ENCODE measurements at places on chromosomes 13 and 19.

GRCh38 chr13:96781141-96781540, 213.1 kb downstream of the OXGR1 start:
- no peak for DNase-seq

- DNase-seq, result no peak
These were observed 703 bp upstream of the CILP2 start for GRCh38 chr19:19537075-19538048.

DNA sequence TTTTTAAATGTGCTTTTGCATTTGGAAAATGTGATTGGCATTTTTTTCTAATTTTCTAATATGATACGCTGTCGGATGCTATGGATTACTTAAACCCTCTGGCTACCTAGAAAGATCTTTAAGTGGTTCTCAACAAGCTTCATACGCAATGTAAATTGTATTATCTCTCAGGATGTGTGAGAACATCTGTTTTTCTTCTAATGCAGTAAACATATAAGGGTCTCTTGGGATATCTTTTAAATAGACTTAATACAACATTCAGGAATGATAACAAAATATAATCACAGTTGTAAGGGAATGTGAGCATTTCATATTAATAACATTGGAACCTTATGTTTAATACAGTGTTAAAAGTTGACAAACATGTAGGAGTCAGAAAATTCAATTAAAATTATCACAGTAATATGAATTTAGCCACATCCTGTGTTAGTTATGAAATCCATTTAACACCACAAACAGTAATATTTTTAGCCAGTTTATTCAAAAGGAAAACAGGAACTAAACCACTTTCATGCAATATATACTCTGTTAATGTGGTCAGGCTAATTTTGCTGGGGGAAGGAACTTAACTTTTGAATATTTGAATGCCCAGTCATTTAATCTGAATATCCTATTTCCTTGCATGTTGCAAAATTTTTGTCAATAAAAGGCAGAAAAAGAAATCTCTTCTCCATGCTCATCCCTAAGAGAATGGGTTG, 15.0 kb upstream of the ALOX5AP start:
- no peak for DNase-seq

DNA sequence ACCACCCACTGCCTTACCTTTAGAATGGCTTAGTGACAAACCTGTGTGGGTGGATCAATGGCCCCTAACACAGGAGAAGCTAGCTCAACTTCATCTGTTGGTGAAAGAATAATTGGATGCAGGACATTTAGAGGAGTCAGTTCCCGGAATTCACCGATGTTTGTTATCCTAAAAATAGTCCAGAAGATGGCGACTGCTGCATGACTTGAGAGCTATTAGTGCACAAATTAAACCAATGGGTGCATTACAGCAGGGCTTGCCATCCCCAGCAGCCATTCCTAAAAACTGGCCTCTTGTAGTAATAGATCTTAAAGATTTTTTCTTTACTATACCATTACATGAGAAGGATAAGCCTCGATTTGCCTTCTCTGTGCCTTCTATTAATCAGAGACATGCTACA, 46.8 kb upstream of the ZNF726 start:
- DNase-seq, result no peak

DNA sequence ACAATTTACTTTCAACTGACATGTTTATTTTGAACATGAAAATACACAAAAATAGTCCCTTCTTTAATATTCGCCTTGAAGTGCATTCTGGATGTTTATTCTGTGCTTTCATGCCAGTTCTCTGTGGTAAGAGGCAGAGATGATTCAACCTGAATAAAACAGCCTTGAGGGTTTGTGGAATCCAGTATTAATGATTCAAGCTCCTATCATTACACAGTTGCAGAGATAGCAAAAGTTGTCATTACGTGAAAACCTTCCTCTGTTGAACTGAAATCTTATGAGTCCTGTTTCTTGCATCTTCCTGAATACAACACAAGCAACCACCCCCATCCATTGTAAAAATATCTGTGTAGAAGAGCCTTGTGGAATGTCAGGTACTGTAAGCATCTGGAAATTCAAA, 142.3 kb upstream of the HTR2A start:
- DNase-seq, result no peak

DNA sequence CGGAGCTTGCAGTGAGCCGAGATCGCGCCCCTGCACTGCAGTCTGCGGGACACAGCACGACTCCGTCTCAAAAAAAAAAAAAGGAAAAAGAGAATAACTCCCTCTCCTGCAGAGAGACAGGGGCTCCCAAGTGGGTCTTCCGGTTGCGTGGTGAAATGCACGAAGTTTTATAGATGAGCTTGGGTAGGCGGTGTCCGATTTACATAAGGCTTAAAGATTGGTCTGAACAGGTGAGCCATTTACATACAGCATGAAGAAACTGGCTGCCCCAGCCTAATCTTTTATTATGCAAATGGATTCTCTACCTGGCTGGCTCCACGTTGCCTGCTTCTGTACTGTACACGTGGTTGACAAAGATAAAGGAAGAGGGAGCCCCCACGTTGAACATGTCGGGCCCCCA, 19.5 kb downstream of the ADGRE2 start:
- no peak for DNase-seq

DNA sequence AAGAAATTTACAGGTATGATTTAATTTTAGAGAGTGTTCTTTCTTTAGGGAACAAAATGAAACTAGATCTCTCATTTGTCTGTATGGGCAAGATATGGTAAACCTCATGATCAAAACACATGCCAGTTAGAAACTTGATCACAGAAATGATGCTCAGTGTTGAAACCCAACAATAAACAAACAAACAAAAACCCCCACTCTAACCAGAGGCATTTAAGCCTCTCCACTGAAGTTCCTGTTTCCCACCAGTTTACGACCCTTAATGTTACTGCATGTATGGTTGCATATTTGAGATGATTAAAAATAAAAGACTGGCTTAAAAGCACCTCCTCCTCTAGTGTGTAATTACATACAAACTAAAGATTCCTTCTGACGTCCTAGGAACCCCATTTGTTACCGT, 293.3 kb upstream of the MAB21L1 start:
- no peak for DNase-seq

DNA sequence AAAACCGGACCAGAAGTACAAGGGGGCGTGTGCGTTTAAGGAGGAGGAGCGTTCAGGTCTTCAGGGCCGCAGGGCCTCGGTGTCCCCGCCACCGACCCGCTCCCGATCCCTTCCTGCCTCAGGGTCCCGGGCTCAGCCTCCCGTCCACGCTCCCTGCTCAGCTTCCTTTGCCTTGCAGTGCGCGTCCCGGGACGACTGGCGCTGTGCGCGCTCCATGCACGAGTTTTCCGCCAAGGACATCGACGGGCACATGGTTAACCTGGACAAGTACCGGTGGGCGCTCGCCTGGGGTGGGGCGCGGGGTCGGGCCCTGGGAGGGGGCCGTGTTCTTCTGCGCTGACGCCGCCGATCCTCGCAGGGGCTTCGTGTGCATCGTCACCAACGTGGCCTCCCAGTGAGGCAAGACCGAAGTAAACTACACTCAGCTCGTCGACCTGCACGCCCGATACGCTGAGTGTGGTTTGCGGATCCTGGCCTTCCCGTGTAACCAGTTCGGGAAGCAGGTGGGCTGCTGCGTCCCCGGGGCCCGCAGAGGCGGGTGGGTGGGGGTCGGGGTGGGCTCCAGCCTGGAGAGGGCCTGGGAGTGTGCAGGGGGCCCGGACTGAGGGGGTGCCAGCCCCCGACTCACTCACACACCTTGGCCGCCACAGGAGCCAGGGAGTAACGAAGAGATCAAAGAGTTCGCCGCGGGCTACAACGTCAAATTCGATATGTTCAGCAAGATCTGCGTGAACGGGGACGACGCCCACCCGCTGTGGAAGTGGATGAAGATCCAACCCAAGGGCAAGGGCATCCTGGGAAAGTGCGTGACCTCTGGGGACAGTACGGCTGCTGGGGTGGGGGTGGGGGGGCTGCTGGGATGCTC, 1.4 kb downstream of the GPX4 start:
- peak; percentile 62 for DNase-seq

GRCh38 chr19:34904664-34905527, 21.8 kb upstream of the ZNF30 start:
- no peak for DNase-seq

- no peak for DNase-seq
These were observed 345.3 kb downstream of the MYO16 start for GRCh38 chr13:108974686-108975085.

DNA sequence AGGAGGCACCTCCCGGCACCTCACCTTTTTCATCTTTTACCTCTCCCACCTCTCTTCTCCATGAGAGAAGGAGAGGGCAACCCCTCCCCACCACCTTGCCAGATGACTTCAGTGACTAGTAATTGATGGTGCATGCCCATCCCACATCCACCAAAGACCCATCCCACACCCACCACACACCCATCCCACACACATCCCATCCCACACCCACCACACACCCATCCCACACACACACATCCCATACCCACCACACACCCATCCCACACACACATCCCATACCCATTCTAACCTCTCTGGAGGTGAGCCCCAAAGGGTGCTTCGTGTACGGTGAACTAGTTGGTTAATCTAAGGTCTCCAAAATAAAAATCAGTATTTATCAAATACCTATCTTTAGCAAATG, 44.7 kb downstream of the STK24 start:
- DNase-seq, result no peak

- DNase-seq, result no peak
These were observed 49.6 kb upstream of the DIAPH3 start for GRCh38 chr13:60213236-60213744.

All from GM12891 (cell line).